Foreskin fibroblast (primary cell): ENCODE measurements at places on chromosomes 7 and 10.

DNA sequence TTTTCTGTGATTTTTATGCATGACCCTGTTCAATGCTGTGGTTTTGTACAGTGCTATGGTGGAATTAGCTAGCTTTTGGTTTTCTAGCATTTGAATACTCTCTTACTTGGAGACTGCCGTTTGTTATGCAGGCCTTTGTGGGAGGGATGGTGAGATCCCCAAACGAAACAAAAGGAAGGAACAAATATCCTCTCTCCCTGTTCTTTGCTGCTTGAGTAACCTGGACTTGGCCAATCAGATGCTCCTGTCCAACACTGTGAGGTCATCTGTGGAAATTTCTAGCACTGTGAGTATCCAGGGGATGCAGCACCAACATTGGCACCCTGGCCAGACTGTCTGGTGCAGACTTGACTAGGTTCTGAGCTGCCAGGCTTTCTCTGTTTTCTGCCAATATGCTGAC lies 314.4 kb downstream of the ANKRD30A start:
- DNase-seq = no peak

GRCh38 chr10:71525092-71525491 lies 128.4 kb downstream of the CDH23 start:
- DNase-seq = no peak

- DNase-seq = no peak
Measured at GRCh38 chr10:22736134-22736533, 21.8 kb upstream of the PIP4K2A start.

GRCh38 chr7:74218343-74218698 lies 8.5 kb downstream of the LAT2 start:
- no peak for DNase-seq

DNA sequence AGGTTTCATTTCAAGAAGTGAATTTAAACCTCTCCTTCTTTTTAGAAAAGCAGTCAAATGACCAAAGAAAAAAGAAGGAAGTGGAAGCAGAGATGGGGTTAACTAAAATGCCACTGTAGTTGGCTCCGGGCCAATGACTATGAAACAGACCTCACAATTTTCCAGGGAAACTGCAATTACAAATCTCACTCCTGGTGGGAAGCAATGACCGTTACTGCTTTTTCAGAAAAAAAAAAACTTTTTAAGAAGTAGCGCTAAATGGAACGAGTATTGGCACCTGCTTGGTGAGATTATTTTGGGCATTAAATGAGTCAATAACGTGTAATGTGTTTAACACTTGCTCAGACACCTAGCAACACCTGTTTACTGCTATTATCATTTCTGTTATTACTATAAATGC lies 1.2 kb downstream of the SFRP4 start:
- no peak for DNase-seq

- DNase-seq = peak; percentile 85
Measured at GRCh38 chr10:77582710-77583115, 54.9 kb downstream of the KCNMA1 start.

DNA sequence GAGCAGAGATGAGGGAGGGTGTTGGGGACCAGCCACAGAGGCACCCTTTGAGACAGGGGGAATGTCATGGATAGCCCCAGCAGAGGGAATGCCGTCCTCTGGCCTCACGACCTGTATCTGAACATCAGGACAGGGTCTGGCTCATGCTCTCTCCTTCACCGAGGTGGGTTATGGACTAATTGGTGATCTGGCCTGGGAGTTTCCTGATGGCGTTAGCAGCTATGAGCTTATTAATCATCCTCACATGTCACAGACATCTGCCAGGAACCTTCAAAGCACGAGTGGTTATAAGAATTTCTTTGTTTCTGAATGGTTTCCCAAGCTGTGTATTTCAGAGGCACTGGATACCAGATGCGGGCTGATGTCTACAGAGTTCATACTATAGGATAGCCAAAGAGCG lies 6.9 kb downstream of the CPA4 start:
- peak; percentile 64 for DNase-seq
